ENCODE measurements at places on chromosomes 5 and 9.

- no peak overlapping the region for H3K27ac ChIP-seq
- peaks cover 2% of the 10 kb centered on the region for H3K27me3 ChIP-seq
- no peak overlapping the region for H3K4me3 ChIP-seq
- H3K4me1 ChIP-seq: no peaks in the 10 kb centered on the region
Observed at GRCh38 chr5:147519380-147519779, 9.5 kb upstream of the DPYSL3 start.

- no peaks in the 10 kb centered on the region for H3K4me1 ChIP-seq
- H3K27me3 ChIP-seq: peaks cover 2% of the 10 kb centered on the region
- H3K27ac ChIP-seq: no peak overlapping the region
- H3K4me3 ChIP-seq: no peak overlapping the region
Observed at GRCh38 chr9:36728651-36729520, 156.2 kb downstream of the MELK start.

GRCh38 chr5:84362061-84362720 is 22.5 kb downstream of the EDIL3 start:
- H3K36me3 ChIP-seq: no peaks in the 10 kb centered on the region
- H3K4me3 ChIP-seq: no peak overlapping the region
- DNase-seq: no peak
- H3K27me3 ChIP-seq: no peaks in the 10 kb centered on the region
- no peak overlapping the region for H3K27ac ChIP-seq
- H3K4me1 ChIP-seq: no peaks in the 10 kb centered on the region

GRCh38 chr5:122076050-122076461 is 2.0 kb downstream of the LOX start:
- H3K27ac ChIP-seq: peak overlapping the region; percentile 59
- H3K4me3 ChIP-seq: peak overlapping the region; percentile 66
- peaks cover 2% of the 10 kb centered on the region for H3K36me3 ChIP-seq
- peaks cover 9% of the 10 kb centered on the region for H3K4me1 ChIP-seq

DNA sequence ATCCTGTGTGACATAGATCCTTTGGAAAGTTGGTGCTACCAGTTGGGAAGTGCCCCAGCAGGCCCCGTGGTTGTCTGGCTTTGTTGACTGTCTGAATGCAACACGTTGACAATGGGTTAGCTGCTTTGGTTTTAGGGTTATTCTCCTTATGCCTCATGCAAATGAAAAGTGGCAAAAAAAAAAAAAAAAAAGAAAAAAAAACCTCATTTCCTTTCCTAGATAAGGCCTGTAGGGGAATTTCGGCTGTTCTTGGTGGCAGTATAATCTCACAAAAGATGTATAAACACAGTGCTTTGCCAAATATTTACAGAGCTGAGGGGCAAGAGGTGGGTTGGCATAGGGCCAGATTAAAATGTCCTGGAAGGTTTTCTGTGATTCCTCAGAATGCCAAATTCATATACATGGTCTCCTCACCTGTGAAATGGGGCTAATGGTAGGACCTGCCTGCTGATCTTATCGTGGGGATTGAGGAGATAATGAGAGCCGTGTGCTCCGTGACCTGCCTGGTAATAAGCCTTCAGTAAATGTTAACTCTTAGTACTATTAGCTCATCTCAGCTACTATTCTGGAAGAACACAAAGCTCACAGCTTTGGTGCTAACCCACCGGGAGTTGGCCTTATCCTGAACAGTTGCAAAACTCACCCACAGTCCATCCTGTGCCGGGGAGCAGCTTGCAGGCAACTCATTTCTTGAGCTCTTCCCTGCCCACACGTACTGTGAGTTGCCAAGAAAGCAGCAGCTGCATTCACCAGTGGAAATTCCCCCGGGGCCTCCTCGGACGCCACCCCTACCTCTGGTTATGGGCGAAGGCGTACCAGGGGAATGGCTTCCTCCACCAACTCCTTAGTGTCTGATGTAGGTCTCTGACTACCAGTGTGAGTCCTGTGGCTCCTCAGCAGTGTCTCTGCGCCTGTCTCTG is 220.3 kb downstream of the NR3C1 start:
- peaks cover 5% of the 10 kb centered on the region for H3K36me3 ChIP-seq
- no peaks in the 10 kb centered on the region for H3K27me3 ChIP-seq
- no peak overlapping the region for H3K4me3 ChIP-seq
- DNase-seq: peak; percentile 60

GRCh38 chr9:127779136-127779981 is 893 bp upstream of the SH2D3C start:
- no peaks in the 10 kb centered on the region for H3K36me3 ChIP-seq
- no peak for DNase-seq
- H3K4me1 ChIP-seq: peaks cover 6% of the 10 kb centered on the region
- H3K4me3 ChIP-seq: no peak overlapping the region

GRCh38 chr5:173479711-173480110 is 136.7 kb downstream of the BOD1 start:
- no peak overlapping the region for H3K27ac ChIP-seq
- no peak overlapping the region for H3K4me3 ChIP-seq
- DNase-seq: no peak

DNA sequence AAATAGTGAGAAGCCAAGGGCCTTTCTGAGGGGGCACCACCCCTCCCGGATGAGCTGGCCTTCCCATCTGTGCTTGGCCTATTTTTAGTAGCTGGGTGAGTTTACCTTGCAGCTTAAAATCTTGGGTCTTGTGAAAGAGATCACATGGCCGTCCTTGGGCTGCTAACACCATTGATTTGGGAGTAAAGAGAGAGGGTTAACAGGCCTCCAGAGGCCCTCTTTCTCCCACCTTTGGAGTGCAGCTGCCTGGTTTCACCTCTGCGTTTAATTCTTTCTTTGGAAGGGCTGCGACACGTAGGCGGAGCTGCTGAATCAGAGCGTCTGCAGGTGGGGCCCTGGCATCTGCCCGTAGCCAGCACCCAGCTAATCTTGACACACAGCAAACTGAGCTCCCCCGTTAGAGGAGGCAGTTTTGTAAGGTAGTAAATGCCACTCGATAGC is 12.8 kb downstream of the OLFM1 start:
- no peak for DNase-seq
- no peak overlapping the region for H3K27ac ChIP-seq
- no peaks in the 10 kb centered on the region for H3K4me1 ChIP-seq
- no peaks in the 10 kb centered on the region for H3K36me3 ChIP-seq

DNA sequence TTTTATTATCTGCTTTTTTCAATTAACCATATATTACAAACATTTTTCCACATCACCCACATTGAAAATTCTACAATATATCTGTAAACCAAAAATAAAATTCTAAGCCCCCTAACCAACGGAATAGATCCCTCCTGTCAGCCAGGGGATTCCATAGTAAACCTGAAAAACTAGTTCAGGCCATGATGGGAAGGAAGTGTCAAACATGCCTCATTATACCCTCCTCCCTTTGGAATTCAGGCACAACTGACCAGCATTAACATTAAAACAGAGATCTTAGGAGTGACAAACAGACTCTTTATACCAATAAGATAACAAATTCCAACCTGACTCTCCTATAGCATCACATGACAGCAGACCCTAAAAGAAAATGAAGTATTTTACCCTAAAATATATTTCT is 113.7 kb upstream of the DMRT1 start:
- no peak overlapping the region for H3K4me3 ChIP-seq
- H3K27me3 ChIP-seq: no peaks in the 10 kb centered on the region
- H3K36me3 ChIP-seq: peaks cover 37% of the 10 kb centered on the region

- no peak for DNase-seq
- peaks cover 48% of the 10 kb centered on the region for H3K4me1 ChIP-seq
- peaks cover 18% of the 10 kb centered on the region for H3K36me3 ChIP-seq
- H3K27ac ChIP-seq: peak overlapping the region; percentile 24
- no peak overlapping the region for H3K4me3 ChIP-seq
Observed at GRCh38 chr5:139671096-139671841, 23.1 kb downstream of the CXXC5 start.

- peaks cover 2% of the 10 kb centered on the region for H3K36me3 ChIP-seq
- peaks cover 5% of the 10 kb centered on the region for H3K4me1 ChIP-seq
- no peaks in the 10 kb centered on the region for H3K27me3 ChIP-seq
- no peak overlapping the region for H3K4me3 ChIP-seq
Observed at GRCh38 chr9:16705111-16705604, 165.3 kb downstream of the BNC2 start.

GRCh38 chr5:167634432-167634831 is 657.0 kb upstream of the WWC1 start:
- no peak for DNase-seq
- no peaks in the 10 kb centered on the region for H3K4me1 ChIP-seq
- H3K27ac ChIP-seq: no peak overlapping the region
- no peaks in the 10 kb centered on the region for H3K36me3 ChIP-seq

GRCh38 chr9:125774106-125774505 is 26.9 kb downstream of the PBX3 start:
- H3K36me3 ChIP-seq: no peaks in the 10 kb centered on the region
- no peak for DNase-seq
- no peaks in the 10 kb centered on the region for H3K4me1 ChIP-seq
- no peaks in the 10 kb centered on the region for H3K27me3 ChIP-seq
- no peak overlapping the region for H3K4me3 ChIP-seq
- H3K27ac ChIP-seq: no peak overlapping the region

GRCh38 chr5:127821896-127822295 is 118.7 kb downstream of the CCDC192 start:
- H3K27ac ChIP-seq: no peak overlapping the region
- H3K4me3 ChIP-seq: no peak overlapping the region
- no peaks in the 10 kb centered on the region for H3K27me3 ChIP-seq
- no peaks in the 10 kb centered on the region for H3K4me1 ChIP-seq
- no peaks in the 10 kb centered on the region for H3K36me3 ChIP-seq

DNA sequence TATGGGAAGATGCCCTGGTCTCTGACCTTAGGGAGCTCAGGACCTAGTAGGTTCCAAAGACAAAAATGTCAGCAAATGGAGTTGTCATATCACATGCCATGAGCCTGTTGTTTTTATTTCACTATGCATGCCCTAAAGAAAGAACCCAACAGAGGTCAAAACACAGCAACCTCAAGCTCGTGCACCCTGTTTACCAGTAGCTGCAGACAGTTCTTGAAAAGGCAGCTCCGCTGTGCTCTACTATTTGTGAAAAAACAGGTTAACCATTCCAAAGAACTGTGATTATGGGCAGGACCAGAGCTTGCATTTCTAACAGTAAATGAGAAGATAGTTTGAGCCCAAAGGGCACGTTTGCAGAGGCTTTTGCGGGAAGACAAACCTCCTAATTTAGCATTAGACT is 22.8 kb downstream of the ITK start:
- no peak for DNase-seq
- H3K36me3 ChIP-seq: no peaks in the 10 kb centered on the region
- H3K4me3 ChIP-seq: no peak overlapping the region
- no peaks in the 10 kb centered on the region for H3K4me1 ChIP-seq
- H3K27me3 ChIP-seq: no peaks in the 10 kb centered on the region
- no peak overlapping the region for H3K27ac ChIP-seq

DNA sequence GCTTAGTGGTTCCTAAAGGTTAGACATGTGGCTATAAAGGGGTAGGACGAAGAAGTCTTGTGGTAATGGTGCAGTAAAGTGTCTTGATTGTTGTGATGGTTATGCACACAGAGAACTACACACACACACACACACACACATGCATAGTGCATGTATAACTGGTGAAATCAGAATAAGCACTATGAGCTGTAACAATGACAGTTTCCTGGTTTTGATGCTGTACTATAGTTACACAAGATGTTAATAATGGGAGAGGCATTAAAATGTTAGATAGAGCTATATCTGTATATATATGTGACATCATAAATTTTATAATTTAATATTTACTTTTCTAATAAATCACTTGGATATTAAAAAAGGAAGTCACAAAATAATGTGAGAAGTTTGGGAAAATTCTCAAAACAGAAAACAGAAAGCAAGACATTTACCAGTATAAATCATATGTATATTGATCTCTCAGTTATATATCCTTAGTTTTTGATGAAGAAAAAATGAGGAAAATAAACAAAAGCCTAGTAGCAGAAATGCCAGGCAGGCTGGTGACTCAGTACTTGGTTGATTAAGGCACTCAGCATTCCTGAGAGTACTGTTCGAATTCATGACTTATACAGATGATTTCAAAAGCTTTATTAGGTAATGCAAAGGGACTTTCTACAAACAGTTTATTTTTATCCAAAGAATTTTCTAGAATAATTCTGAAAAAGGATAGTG is 350.5 kb upstream of the DAB2 start:
- no peaks in the 10 kb centered on the region for H3K27me3 ChIP-seq
- H3K4me1 ChIP-seq: no peaks in the 10 kb centered on the region
- H3K36me3 ChIP-seq: no peaks in the 10 kb centered on the region
- no peak overlapping the region for H3K27ac ChIP-seq

DNA sequence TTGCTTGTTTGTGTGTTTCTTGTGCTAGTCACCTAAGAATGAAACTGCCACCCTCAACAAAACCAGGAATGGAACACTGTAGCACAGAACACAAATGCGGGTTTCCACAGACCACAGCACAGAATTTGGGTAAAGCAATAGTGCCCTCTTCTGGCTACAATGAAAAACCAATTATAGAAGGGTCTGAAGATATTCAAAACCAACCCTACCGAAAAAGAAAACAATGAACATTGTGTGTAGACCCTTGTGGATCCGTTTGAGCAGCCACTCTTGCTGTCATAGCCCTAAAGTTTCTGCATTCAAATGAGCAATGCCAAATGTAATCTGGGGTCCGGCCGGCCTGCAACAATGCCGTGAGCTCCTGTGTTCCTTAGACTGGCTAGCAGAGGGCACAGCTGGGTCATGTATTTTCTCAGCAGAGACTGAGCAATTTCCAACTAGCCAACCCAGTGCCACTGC is 8.3 kb upstream of the ENC1 start:
- no peak overlapping the region for H3K27ac ChIP-seq
- no peaks in the 10 kb centered on the region for H3K27me3 ChIP-seq
- H3K4me1 ChIP-seq: peaks cover 5% of the 10 kb centered on the region
- H3K36me3 ChIP-seq: no peaks in the 10 kb centered on the region
- no peak overlapping the region for H3K4me3 ChIP-seq

GRCh38 chr9:16213781-16214515 is 656.5 kb downstream of the BNC2 start:
- no peak overlapping the region for H3K4me3 ChIP-seq
- no peaks in the 10 kb centered on the region for H3K4me1 ChIP-seq
- H3K27ac ChIP-seq: peak overlapping the region; percentile 16
- no peaks in the 10 kb centered on the region for H3K27me3 ChIP-seq

DNA sequence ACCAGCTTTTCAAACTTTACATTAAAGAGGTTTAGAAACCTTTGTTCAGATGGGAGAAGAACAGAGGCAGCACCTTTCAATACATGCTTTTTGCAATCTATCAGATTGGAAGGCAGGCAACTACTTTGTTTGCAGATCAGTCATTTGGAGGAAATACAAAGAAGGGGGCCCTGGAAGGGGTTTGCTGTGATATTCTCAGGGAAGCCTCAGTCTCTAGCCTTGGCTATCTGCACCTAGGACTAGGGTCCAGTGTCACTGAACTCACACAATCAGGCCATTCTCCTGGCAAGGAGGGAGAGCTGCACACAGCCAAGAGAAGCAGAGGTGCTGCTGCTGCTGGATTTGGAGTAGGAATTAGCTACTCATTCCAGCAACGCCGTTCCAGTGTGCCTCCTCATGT is 79.5 kb downstream of the CRB2 start:
- no peak overlapping the region for H3K27ac ChIP-seq
- no peak for DNase-seq
- H3K27me3 ChIP-seq: no peaks in the 10 kb centered on the region
- no peak overlapping the region for H3K4me3 ChIP-seq
- peaks cover 62% of the 10 kb centered on the region for H3K36me3 ChIP-seq

- H3K4me3 ChIP-seq: no peak overlapping the region
- H3K4me1 ChIP-seq: no peaks in the 10 kb centered on the region
- H3K27me3 ChIP-seq: peaks cover 33% of the 10 kb centered on the region
- no peak overlapping the region for H3K27ac ChIP-seq
Observed at GRCh38 chr9:117407436-117408022, 7.3 kb downstream of the ASTN2 start.

- H3K36me3 ChIP-seq: no peaks in the 10 kb centered on the region
- peak; percentile 40 for DNase-seq
- no peaks in the 10 kb centered on the region for H3K27me3 ChIP-seq
- no peaks in the 10 kb centered on the region for H3K4me1 ChIP-seq
- peak overlapping the region; percentile 29 for H3K27ac ChIP-seq
Observed at GRCh38 chr5:124605541-124605940, 140.9 kb downstream of the ZNF608 start.

Data from large intestine (tissue), 12 donors.